ENCODE measurements at places on chromosomes 1 and 21.

DNA sequence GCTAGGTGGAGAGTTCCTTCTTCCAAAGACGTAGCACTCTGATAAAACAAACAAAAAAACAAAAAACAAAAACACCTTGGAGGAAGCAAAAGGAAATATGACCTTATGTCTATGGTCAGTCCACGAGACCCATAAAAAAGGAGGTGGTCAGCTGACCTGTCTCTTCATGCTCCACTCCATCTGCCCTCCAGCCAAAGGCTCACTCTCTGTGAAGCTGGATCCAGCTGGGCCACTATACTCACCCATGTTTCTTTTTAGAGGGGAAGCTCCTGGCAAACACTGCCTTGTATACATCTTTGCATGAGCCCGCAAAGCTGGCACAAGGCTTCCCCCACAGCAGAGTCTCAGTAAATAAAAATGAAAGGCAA lies 126.1 kb upstream of the CACHD1 start:
- no peak for DNase-seq

GRCh38 chr1:159828581-159829272 lies 2.1 kb downstream of the SLAMF8 start:
- peak; percentile 55 for DNase-seq

- no peak for DNase-seq
These were observed 398.5 kb downstream of the PTPRU start for GRCh38 chr1:29634746-29635335.

GRCh38 chr1:67371681-67372080 lies 58.5 kb downstream of the SERBP1 start:
- DNase-seq, result no peak

- DNase-seq, result no peak
These were observed 5.2 kb downstream of the AK2 start for GRCh38 chr1:33031506-33031905.

DNA sequence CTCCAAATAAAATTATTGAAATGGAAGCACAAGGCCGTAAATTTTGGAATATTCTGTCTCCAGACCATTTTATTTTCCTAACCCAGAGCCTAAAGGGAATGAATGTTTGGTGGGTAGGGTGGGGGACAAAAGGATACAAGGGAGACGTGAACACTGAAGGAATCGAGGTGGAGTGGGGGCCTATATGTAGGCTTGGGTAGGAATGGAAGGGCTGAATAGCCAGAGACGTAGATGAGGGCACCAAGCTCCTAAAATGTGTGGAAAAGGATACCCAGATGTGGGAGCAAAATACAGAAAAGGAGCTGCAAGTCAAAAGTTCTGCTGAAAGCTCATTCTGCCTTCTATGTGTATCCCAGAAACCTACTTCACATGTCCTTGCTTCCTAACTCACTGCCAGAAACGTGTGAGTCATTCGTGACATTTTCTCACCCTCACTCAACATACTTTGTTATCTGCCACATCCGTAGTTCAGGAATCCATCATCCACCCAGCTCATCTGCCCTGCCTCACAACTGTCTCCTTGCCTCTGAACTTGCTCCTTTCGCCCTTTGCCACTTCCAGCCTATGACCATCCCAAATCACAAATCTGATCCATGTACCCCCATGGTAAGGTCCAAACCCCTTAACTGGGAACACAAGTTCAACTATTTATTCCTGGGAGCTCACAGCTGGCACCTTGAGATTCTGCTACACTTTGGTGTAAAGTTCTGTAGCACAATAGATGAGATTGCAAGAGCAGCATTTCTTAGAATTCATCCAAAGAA lies 84.1 kb upstream of the PRDX6 start:
- no peak for DNase-seq

DNA sequence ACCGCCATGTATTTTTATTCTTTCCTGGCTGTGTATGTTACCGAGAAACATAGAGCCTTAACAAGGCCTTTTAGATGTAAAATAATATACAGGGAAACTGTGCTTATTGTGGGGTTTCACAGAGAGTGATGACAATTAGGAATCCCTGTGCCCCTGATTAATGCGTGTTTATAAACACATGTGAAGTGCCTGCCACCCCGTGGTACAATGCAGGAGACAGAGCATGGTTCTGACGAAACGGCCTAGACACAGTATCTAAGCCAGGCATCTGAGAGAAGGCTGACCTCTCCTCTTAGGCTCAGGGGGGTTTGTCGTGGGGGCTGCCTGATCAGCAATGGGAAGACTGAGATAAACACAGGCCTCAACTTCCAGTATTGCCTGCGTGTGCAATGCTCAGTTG lies 200.0 kb downstream of the AJAP1 start:
- no peak for DNase-seq

- DNase-seq, result no peak
These were observed 281.5 kb downstream of the NEGR1 start for GRCh38 chr1:72000809-72001208.

GRCh38 chr21:40680311-40680710 lies 166.6 kb downstream of the DSCAM start:
- no peak for DNase-seq

DNA sequence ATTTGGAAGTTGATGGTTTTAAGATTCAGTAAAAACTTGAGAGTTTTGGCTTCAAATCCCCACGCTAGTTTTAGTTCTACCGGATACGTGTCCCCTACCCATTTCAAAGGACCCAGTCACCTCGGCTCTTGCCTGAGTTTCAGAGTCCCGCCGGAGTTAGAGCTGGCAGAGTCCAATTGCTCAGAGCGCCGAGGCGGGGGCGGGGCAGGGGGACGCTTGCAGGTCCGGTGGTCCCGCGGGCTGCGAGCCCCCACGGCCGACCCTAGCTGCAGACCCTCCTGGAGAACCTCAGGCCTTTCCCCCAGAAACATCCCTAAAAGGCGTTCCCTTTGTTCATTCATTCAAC lies 765 bp upstream of the VPS45 start:
- no peak for DNase-seq

DNA sequence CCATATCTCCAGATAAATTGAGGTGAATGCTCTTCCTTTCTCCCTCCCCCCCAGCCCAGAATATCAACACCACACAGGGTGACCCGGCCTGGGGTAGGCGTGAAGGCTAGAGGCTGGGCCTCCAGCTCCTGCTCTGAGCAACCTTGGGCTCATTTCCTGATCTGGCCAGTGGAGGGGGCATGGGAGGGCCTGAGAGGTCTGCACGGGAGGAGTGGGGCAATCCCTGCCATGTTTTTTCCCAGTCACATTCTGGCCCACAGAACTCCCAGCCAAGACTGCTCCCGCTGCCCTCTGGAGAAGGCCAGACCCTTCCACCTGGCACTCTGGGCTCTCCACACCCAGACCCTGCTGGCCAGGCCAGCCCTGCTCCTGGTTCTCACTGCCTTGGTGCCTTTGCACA lies 3.9 kb downstream of the CLDN19 start:
- DNase-seq, result no peak

DNA sequence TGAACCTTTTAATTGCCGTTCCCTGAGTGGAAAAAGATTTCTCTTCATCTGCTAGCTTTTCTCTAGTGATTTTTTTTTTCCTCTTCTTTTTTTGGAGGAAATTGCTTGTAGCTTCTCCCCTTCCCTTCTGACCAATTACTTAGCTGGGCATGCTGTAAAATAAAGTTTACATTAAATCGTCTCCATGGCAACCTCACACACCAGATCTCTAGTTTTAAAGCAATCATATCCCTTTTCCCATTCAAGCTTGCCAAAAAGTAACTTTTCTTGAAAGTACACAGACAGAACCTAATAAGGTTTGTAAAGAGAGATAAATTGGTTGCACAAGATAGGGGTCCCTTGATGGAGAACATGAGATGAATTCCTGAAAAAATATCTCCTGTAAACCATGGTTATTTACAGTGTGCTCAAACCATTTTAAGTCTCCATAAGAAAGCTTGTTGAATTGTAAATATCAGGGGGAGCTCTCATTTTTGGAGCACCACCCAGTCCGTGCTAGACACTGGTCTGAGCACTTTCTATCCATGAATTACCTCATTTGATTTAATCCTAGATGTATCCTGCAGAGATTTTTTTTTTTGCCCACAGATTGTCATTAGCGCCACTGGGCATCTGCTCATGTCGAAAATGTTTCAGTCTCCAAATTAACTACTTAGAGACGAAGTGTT lies 32.6 kb upstream of the HTR1D start:
- DNase-seq, result no peak

All from Ammon's horn (tissue), 1 donor.